ENCODE measurements at places on chromosomes 1 and 21.

GRCh38 chr1:3352952-3353331, 101.5 kb upstream of the ARHGEF16 start:
- DNase-seq, result no peak

DNA sequence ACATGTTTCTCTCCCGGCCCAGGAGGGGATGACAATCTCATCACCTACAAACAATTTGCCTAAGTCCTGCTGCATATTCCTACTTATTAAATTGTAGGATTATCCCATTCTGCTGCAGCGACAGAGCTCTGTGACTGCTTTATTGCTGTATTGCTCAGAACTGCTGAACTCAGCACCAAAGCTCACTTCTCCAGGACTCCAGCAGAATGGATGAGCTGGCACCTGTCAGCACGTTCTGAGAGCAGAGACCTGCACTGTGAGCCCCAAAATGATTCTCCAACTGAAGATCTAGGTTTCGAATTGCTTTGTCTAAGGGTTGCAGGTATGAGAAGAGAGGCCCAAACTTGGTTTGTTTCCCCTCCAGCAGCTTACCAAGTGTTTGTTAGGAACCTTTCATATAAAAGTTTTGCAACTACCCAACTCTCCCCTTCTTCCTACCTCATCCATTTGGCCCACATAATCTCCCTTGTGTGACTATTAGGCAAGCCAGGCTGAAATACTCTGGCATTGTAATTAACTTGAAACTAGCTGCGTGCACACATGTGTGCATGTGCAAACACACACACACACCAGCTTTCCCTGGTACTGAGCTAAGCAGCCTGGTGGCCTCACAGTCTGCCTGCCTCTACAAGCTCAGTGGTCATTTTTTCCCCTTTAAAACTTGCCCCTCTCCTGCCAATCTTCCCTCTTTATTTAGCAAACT, 161.4 kb upstream of the CAMK1G start:
- no peak for DNase-seq

- DNase-seq, result no peak
Measured at GRCh38 chr1:31575369-31576140, 760 bp upstream of the TINAGL1 start.

GRCh38 chr21:35840949-35841348, 219.4 kb downstream of the SETD4 start:
- DNase-seq, result no peak

GRCh38 chr1:165248969-165249571, 107.4 kb downstream of the LMX1A start:
- no peak for DNase-seq

- no peak for DNase-seq
Measured at GRCh38 chr1:151425103-151425502, 25.7 kb downstream of the PSMB4 start.

DNA sequence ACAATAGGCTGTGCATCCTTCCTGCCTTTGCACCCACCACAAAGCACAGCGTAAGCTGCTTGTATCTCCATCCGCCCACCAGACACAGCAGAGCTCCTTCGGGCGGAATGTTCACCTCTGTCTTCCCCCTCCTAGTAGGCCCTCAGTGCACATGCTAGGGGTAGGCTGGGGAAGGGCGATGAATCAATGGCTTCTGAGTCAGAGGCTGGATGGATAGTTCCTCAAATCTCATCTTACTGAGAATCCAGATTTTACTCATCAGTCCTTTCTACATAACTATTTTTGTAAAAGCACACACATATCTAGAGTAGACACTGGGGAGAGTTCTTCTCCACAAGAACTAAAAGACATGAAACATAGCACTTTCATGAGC, 73.8 kb downstream of the BCAR3 start:
- peak; percentile 89 for DNase-seq

DNA sequence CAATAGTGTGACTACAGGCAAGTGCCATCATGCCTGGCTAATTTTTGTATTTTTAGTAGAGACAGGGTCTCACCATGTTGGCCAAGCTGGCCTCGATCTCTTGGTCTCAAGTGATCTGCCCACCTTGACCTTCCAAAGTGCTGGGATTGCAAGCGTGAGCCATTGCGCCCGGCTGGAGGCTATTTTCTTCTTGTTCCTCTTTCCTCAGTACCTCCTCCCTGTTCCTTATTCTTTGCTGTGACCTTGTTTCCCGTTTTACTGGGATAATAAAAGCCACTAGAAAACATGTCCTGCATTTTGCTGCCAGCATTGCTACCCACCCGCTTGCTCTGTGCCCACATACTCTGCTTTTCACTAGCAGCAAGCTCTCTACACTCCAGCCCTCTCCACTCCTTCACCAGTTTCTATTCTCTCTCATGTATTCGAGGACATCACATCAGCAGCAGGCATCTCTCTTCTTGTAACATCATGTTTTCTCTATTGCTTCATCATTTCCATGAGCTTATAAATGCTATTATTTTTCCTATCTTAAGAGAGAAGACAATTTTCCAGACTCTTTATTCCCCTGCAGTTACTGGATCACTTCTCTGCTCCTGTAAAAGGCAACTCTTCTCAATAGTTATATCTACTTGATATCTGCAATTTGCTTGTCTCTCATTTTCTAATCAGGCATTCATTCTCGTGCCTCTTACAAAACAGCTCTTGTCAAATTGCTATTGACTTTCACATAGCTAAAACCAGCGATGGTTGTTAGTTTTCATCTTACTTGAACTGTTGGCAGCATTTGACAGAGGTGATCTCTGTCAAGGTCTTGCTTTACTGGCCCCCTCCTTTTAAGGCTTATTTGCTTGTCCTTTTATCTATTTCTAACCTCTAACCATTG, 34.5 kb upstream of the C21orf91 start:
- DNase-seq, result peak; percentile 47

DNA sequence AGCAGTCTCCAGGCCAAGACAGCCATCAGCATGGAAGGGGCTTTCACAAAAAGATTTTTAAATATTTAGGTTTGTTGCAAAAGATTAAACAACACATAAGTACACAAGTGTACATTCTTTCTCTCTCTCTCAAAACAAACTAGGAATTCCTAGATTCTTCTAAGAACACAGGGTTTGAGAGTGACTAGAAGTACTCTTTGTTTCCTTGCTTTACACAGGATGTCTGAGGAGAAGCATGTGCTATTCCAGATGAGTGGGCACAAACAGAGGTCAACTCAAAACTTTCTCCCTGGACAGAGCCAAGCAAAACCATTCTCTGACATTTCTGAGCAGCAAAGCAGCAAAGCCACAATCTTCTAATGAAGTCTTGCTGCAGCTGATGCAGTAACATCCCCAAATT, 210.6 kb upstream of the HOOK1 start:
- no peak for DNase-seq

DNA sequence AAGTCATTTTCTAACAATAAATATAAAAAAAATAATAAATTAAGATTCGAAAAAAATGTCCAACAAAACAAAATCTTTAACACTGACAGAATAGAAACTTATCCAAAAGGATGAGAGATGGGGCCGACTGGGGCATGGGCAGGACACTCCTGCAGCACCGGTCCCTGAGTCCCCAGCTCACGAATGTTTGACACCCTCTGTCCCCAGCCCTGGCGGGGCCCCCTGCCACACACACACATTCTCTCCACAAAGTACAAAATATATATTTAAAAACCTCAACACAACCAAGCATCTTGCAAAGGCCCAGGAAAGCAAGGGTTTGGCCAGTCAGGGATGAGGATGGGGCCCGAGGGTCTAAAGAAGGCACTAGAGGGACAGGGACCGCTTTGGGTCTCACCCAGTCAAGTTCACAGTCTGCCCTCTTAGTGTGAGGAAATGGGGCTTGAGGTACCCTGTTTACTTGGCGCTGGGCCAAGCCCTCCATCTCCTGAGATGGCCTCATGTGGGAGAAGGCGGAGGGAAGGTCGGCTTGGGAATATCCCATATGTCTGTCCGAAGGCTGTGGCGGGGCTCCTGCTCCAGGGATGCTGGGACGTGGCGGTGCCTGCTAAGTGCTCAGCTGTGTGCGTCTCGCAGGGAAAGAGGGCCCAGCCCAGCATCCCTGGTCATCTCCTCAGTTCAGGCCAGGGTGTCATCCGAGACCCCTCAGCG, 31.3 kb downstream of the EPHA2 start:
- no peak for DNase-seq
